NCI-H1417 (cell line): ENCODE measurements at places on chromosomes 2 and 18.

DNA sequence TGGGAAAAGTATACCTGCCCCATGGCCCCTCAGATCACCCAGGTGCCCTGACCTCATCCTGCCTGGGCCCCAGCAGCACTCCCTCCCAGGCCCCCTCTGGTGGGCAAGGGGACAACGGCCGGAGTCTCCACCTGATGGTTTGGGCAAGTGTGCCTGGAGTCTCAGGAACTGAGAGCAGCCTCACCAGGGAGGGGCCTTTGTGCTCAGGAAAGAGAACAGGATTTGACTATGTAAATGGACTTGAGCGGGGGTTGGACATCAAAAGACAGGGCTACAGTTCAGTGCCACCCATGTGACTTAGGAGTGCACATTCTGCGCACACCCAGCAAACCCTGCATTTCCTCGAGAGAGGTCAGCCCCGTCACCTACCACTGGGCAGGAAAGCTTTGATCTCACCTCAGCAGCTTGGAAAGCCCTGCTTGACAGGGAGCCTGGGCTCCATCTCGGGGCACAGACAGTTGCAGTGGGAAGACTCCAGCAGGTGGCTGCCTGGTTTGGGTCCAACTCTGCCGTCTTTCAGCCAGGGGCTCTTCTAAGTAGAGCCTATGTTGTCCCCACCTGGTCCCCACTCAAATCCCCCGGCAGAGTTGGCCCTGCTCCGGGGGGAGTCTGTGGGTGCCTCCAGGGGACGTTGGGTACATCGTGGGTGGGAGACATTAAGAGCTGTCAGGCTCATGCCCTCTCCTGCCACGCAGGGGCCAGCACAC, 3.3 kb downstream of the INPP5D start:
- DNase-seq, result no peak

DNA sequence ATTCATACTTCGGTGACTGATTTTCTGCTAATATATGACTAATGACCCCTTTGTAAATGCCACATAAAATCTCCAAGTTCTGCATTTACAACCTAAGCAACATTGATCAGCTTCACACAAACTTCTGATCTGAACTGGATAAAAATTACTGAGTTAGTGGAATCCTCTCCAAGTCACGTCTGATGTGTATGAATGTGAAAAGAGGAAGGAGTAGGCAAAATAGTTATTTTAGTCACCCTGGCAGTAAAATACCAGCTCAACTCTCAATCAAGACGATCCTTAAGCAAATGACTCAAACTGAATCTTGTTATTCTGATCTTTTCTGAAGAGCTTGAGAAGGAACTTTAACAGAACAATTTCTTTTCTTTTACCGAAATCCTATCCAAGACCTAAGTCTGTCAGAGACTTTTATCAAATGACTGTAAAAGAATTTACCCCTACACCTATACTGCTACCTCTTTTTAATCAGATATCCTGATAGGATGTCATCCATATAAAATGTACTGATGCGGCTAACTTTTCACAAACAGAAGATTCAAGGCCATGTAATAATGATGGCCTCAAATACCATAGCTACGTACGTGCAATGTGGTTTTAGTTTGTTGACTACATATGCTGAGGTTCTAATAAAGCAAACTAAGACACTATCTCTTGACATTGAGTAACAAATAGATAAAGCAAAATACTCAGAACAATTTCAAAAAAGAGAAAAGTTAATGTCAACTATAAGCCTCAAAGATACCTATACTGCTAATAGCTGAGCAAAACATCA, 23.7 kb downstream of the CUL3 start:
- no peak for DNase-seq

GRCh38 chr2:67041051-67041450, 356.1 kb upstream of the ETAA1 start:
- no peak for DNase-seq

DNA sequence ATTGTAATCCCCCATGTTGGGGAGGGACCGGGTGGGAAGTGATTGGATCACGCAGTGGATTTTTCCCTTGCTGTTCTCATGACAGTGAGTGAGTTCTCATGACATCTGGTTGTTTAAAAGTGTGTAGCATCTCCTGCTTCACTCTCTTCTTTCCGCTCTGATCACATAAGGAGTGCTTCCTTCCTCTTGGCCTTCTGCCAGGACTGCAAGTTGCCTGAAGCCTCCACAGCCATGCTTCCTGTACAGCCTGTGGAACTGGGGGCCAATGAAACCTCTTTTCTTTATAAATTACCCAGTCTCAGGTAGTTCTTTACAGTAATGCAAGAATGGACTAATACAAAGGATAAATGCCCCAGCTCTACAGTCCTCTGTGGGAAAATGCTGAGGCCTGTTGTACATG, 437.5 kb upstream of the NXPH2 start:
- DNase-seq, result no peak

- DNase-seq, result no peak
Observed at GRCh38 chr2:216047397-216047796, 34.0 kb upstream of the MREG start.

DNA sequence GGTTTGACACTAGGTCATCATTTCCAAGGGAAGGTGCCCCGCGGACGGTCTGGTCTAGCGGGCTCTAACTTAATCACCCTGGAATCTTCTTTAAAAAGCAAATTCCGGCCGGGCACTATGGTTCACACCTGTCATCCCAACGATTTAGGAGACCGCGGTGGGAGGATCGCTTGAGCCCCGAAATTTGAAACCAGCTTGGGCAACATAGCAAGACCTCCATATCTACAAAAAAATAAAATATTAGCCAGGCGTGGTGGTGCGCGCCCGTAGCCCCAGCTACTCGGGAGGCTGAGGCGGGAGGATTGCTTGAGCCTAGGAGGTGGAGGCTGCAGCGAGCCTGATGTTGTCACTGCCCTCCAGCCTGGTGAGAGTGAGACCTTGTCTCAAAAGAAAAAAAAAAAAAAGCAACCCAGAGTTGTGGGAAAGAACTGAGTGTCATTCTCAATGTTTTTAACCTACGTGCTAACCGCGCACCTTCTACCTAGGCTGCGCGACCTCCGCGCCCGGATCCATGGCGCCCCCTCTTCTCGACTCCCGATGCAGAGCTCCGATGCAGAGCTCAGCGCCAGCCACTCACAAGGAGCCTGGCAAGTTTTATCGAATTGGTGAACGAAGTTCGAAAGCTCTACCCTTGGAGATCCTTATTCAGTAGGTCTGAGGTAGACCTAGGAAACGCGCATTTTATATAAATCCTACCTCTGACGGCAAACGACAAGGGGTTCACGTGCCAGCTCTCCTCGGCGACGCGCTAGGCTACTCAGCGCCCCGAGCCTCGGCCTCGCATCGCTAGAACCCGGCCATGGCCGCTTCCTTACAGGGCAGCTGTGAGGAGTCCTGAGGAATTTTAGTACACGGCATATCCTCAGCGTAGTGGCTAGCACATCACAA, 888 bp upstream of the TWSG1 start:
- DNase-seq, result peak; percentile 63

- DNase-seq, result no peak
Observed at GRCh38 chr2:140600116-140600515, 1530.7 kb downstream of the LRP1B start.

GRCh38 chr2:96701636-96702035, 38.2 kb downstream of the LMAN2L start:
- DNase-seq, result no peak

DNA sequence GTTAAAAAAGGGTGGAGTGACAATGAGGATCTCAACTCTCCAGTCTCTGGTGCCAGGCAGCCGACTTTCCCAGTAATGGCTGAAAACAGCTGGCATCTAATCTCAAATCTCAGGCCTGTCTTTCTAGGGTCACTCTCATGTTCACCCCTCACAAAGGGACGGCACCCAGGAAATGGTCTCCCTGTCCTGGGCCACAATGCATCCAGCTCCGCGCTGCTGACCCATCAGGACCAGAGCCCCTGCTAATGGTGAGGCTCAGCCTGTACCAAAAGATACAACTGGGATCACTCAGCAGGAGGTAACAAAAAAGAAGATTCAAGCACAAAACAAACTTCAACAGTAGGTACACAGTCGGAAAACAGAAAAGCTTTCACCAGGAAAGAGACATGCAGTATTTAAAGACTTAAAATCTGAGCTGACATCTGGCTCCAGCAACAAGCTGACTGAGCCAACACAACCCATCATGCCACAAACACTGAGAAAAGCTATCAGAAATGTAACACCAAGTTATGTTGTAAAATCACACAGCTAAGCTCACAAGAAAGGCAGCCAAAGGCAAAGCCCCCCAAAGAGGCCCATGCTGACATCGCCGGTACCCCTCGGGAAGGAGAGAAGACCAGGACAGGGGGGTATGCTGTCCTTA, 13.6 kb upstream of the KIDINS220 start:
- no peak for DNase-seq

DNA sequence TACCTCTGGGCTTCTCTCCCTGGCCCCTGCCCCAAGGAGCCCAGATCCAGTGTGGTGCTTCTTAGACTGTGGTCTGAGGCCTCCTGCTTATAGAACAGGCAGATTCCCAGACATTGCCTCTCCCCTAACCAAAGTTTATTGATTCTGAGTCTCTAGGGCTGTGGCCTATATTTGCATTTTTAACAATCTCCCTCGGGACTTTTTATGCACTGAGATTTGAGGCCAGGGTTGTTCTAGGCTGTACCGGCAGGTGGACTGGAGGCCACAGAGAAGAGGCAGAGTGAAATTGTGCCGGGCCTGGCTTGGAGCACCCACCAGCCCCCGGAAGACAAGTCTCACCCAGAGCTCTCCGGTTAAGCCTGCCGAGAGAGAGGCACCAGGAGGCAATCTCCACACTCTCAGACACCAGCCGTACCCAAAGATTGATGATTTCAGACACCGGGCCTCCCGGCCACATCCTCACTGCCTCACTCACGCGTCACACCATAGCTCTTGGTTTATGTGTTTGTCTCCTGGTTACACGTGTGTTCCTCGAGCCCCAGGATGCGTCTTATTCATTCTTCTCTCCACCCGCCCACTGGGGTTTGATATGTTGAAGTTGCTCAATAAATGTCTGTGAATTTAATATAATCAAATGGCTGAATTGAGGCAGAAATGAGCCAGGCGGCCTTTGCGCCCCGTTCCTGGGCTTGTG, 203.7 kb downstream of the KLHL29 start:
- DNase-seq, result no peak

DNA sequence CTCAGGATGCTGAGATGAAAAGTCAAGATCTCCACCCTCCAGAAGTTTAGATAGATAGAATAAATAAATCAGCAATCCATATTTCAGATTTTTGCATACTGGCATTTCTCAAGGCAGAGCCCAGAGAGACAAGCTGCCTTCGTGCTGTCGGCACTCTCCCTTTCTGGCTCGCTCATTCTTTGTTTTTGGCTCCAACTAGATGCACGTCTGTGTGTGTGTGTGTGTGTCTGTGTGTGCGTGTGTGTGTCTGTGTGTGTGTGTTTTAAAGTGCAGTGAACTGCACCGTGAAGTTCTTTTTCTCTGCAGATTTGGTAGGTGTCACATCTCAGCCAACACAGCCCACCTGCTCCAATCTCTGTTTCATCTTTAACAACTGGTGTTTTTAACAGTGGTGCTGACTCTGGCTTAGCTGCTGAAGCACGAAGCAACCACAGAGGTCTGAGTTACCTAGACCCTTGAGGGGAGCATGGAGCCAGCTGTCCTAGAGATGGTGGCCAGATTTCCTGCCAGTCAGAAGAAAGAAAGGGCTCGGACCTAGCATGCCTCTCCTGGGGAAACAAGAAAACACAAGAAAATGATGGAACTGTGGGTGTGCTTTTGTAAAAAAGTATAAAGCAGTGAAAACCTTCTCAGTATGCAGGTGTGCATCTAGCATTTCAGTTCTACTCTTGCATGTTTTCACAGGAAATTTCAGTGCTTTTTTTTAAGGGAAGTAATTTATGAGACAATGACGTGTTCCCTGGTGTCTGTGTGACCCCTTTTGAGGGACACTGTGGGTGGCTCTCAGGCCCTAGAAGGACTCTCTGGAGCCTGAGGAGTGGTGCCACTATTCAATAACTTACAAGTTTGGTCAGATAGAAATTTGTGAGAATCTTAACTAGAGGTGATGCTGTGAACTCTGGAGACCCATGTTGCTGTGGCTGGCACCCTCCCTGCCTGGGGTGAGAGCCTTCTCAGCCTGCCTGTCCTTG, 364.3 kb downstream of the RNF144A start:
- DNase-seq, result no peak

DNA sequence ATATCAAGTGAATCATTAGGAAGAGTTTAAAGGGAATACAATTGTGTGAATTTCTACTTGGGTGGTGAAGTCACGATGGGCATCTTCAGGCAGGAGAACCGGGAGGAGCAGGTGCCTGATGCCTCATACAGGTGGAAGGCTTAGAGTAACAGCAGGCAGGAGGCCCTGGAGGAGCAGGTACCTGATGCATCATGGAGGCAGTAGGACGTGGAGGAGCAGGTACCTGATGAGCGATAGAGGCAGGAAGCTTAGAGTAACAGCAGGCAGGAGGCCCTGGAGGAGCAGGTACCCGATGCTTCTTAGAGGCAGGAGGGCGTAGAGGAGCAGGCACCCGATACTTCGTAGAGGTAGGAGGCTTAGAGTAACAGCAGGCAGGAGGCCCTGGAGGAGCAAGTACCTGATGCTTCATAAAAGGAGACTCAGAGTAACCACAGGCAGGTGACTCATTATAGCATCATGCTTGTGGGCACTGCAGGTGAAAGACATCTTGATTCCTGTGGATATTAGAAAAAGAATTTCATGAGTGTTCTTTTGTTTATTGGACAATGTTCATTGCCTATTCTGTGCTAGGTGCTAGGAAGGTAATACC, 133.9 kb downstream of the ATP9B start:
- no peak for DNase-seq

GRCh38 chr18:78213361-78213994, 766.1 kb upstream of the SALL3 start:
- DNase-seq, result no peak

DNA sequence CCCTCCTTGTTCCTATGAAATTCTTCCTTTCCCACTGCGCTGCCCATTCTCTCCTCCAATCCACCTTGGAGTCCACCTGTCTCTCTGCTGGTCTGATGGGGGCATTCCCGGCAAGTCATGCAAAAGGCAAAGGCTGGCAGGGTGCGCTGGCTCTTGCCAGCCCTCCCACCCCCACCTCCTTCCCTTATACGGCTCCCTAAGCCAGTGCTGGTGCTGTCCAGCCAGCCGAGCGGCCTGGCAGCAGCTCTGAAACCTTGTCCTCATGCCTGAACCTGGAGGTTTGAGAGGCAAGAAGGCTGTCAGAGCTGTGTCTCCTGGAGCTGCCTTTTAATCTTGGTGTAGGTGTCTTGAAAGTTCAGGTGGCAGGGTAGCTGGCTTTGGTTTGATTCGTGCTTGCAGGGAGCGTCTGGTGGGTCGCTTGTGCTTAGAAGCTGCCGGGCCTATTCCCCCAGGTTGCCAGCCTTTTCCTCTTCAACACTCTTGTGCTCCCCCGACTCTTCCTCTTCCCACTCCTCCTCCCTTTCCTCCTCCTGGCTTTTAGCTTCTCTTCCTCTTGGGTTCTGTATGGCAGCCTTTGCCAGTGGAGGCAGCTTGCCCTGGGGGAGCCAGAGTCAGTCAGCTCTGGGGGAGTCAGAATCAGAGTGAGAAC, 748 bp downstream of the LIPG start:
- no peak for DNase-seq

DNA sequence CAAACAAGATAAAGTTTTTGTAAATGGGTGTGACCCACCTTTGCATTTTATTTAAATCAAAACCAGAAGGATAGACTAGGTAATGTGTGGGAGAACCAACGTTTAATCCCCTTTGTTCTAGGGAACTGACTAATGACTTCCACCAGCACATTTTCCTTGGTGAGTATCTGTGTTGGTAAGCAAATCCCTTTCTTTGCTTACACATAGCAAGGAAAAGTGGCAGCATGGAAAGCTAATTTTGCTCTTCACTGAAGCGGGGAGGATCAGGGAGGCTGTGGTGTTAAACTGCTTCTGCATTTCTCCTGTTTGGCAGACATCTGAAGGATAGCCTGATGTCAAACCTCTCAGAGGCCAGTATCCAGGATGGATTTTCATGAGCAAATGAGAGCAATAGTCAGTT, 331.1 kb downstream of the PTPRM start:
- DNase-seq, result no peak

- DNase-seq, result no peak
Observed at GRCh38 chr2:137566387-137566786, 397.9 kb upstream of the HNMT start.
